ENCODE measurements at places on chromosomes 3 and 15.
A peak's percentile ranks its signal among the peaks of the same experiment; 100 is the strongest.

- no peak for DNase-seq
Measured at GRCh38 chr3:154666542-154666941, 236.6 kb upstream of the GPR149 start.

DNA sequence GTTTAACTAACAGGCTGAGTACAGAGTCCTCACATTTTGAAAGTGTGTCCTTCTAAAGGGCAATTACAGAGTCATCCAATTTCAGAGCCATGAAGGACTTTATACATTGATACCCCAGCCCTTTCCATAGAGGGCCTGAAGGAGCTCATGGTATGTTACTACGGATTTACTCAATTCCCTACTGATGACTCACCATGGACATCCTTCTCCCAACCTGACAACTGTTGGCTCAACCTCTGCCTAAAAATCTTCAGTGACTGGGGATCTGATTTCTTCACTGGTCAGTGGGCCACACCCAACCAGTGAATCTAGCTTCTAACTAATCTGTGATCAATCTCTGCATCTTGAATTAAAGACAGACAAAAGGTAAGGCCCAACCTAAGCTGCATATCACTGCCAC lies 963.4 kb upstream of the CFAP20DC start:
- no peak for DNase-seq

DNA sequence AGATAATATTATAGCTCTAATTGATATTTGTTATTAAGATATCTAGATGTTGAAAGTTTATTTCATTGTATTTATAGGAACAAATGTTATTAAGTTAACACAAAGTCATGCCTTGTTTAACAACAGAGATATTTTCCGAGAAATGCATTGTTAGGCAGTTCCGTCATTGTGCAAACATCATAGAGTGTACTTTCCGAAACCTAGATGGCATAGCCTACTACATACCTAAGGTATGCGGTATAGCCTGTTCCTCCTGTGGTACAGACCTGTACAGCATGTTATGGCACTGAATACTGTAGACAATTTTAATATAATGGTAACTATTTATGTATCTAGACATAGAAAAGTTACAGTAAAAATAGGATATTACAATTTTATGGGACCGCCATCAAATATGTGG lies 114.3 kb downstream of the NAALADL2 start:
- DNase-seq, result no peak

GRCh38 chr3:141386126-141386488 lies 17.8 kb downstream of the ZBTB38 start:
- no peak for DNase-seq

DNA sequence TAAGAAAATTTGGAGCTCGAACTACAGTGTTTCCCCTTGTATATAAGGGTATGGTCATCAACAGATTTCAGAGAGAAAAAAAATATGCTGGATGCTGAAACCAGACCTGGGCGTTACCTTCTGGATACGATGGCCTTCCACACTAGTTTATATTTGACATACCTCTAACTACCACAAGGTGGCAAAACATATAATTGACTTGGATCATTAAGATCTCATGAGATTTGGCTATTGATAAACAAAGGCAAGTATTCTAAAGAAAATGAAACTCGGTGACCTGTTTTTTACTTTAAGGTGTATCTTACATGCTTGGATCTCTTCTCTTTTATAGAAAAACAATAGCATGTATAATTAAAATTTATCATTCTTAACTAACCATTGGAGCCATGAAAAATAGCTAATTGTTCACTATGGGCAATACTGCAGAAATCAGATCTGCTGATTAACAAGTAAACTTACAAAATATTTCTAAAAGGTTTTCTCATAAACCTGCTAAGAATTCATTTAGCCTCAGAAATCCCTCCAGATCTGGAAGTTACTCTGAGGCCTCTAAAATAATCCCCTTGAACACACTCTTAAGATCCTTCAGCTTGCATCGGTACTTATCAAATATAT lies 300.6 kb upstream of the KCNH8 start:
- DNase-seq, result no peak

DNA sequence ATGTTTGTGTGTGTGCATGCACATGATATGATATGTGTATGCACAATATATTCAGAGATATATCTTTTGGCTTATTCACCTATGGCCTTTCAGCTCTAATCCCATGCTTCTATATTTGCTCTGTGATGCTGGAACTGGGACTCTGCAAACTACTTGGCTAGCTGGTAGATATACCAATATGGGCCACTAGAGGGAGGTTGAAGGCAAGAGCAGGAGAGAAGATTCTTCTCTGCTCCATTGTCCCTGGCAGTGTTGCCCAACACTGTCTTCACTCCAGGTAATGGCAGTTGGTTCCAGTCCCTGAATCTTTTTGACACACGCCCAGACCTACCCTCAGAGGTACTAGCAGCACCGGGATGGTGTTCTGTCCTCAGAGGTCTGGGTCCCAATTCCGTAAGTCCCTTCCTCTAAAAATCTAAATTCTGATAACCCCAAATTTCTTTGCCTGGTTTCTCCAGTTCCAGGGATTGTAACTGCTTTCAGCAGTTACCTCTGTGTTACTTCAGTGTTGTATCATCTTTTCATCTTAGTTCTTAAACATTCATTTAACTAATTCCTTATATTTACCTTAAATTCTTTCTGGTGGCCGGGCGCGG lies 44.7 kb downstream of the GTPBP8 start:
- DNase-seq, result peak; percentile 40

DNA sequence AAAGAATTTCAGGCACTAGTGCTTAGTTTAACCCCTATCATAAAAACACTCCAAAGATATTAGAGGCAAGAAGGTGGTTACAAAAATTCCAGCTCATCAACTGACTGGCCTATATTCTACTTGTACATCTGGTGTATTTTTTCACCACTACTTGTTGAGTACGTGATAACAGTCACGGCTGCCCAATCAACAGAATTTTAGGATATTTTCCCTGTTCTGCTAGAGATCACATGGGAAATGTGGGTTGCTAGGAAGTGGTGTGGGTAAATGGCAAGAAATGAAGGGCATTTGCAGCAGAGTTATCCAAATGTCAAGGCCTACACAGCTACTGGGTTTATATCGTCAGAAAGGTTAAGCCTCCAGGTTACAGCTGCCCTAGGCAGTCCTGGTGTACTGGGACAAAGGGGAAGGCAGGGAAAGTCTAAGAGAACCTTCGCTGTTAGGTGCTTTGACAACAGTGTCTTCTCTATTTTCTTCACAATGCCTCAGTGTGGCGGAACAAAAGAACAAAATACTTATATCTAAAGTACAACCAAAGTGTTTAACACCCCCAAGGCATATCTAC lies 81.9 kb downstream of the FMN1 start:
- DNase-seq, result no peak

GRCh38 chr3:106176734-106177133 lies 307.9 kb upstream of the CBLB start:
- no peak for DNase-seq

DNA sequence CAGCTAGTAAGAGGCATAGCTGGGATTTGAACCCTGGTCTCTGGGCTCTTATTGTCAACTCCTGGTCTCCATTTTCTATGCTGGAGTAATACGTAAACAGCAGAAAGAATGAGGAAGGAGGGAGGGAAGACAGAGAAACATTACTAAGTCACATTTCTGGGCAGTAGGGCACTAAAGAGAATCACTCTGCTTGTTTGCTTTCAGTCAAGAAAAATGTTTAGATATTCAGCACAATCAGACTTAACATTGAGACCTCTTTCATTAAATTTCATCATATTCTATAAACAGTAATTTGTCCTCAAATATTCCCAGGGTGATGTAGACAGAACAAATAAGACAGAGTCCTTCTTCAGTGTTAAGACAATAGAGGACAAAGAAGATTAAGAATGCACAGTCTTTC lies 67.7 kb upstream of the BNC1 start:
- no peak for DNase-seq

- no peak for DNase-seq
Measured at GRCh38 chr3:45953536-45953935, 10.3 kb downstream of the CXCR6 start.

- no peak for DNase-seq
Measured at GRCh38 chr3:111861391-111861790, 2.3 kb downstream of the PHLDB2 start.

- no peak for DNase-seq
Measured at GRCh38 chr15:78263907-78264303, 457 bp upstream of the DNAJA4 start.

DNA sequence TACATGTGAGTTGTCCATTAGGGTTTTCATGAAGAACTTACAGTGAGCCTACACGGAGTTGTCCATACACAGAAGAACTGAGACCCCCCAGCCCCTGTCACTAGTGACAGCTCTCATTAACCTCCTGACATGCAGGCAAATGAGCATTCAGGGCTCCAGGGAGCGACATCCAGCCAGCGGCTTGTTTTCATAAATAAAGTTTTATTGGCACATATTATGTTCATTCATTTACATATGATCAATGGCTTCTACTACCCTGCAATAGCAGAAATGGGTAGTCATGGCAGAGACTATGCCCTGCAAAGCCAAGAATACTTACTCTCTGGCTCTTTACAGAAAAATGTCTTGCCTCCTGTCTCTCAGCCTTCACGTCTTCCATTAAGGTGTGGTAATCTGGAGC lies 553.5 kb downstream of the EDEM1 start:
- no peak for DNase-seq

All from NCI-H1092 (cell line).